MG63 (cell line): ENCODE measurements at places on chromosomes 2 and 18.

GRCh38 chr2:457262-457661 is 169.4 kb upstream of the ALKAL2 start:
- no peak for DNase-seq

DNA sequence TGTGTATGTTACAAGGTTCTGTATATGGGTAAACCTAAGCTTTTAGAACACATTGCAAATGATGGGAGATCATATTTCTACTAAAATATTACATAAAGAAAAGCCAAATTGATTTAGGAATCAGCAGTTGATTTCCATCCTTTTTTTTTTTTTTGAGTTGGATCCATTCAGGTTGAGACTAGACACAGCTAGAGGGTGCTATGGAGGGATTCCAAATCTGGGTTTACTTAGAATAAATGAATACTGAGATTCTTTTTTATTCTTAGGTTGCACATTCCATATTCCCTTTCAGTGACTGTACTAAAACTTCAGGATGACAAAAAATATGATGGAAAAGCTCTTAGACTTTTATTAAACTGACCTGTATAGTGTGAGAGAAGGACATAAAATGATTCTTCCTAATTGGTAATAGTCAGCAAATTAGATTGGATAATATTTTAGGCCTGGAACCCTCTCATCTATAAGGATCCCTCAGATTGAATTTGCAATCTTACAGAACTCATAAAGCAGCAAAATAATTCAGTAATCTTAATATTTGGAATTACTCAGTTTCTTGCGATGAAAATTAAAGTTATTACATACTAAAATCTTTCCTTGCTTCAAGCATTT is 183.3 kb upstream of the SESTD1 start:
- no peak for DNase-seq

- no peak for DNase-seq
These were observed 206.3 kb downstream of the AFF3 start for GRCh38 chr2:99936065-99936464.

GRCh38 chr18:32930695-32931301 is 158.0 kb upstream of the KLHL14 start:
- DNase-seq, result no peak

DNA sequence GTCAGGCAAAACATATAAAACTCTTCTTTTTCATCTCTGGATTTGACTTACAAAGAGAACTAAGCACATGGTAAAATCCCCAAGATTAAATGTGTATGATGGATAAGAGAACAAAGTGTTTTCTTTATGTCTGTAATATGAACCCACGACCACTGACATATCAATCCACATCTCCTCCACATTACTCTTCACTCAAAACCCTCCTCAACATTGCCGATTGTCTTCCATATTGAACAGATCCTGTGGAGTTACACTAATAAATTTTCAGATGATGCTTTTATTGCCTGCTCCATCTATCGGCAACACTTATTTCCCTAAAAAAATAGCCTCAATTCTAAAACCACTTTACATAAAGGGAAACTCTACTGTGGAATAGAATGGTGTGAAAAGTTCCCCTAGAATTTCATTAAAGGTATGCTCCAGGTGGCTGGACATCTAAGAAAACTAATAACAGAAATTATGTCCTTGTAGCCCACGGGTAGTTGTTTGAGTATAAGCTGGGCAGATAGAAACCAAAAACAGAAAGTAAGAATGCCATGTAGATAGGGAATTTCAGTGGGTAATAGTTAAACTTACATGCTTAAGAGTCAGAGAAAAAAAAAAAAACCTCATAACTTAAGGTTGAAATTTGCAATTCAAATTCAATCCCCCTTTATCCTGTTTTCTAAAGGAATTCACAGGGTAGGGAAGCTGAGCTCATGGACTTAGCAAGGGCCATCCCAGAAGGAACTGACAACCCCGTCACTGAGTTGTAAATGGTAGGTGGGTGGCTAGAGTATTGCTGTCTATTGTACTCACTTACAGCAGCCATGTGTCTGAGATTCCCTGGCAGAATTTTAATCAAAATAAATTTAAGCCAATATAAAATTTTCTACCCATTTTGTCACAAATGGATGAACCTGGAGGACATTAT is 305.4 kb upstream of the LYPD1 start:
- no peak for DNase-seq

- no peak for DNase-seq
These were observed 61.0 kb downstream of the ERBB4 start for GRCh38 chr2:212477571-212477970.

DNA sequence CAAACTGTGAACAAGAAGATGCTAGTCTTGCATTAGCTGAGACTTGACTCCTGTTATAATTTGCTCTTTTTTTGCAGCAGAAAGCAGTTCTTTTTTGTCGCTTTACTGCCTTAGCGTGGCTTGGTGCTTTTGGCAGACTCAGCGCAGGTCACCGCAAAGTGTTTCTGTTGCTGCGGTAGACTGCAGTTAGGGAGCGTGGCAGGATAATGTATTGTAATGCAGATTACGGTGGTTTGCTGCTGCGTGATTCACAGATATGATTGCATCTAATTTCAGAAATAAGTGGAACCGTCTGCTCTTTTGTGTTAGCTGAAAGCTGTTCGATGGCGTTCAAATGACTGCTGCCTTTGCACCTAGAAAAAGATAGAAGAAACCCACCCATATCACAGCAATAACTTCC is 131.6 kb upstream of the SATB2 start:
- DNase-seq, result no peak

- no peak for DNase-seq
These were observed 16.6 kb upstream of the NPAS2 start for GRCh38 chr2:100803334-100803733.

GRCh38 chr18:55845221-55845620 is 257.2 kb upstream of the TCF4 start:
- DNase-seq, result no peak

DNA sequence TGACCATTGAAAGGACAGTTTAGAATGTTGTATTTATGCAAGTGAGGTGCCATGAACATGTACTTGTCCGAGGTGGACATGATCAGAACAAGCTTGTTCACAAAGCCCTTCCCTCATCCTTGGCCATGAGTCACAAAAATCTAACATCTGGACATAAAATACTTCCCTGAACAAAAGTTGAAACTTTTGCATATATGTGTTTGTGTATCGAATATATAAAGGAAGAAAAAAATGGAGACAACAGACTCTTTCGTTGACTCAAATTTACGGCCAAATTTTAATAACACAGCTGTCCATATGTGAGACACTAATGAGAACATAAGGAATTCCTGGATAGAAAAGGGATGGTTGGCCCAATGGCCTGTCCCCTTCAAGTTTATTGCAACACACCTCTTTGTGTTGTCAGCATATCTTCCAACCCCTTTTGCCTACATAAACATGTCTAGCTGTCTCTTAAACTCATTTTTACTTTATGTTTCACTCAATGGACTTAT is 19.4 kb upstream of the ZEB2 start:
- DNase-seq, result no peak

GRCh38 chr2:159228081-159228581 is 58.4 kb downstream of the WDSUB1 start:
- no peak for DNase-seq
